ENCODE measurements at places on chromosomes 16 and 17.

DNA sequence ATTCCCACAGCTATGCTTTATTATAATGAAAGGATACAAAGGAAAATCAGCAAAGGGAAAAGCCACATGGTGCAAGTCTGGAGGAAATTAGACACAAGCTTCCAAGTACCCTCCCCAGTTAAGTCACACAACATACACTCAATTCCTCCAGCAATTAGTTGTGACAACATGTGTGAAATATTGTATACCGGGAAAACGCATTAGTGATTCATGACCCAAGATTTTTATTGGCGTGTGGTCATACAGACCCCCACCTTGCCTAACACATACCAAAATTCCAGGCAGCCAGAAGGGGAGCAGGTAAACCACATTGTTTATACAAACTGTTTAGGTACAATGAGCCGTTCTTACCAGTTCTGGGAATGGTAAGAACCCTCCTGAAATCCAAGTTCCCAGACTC is 160.6 kb downstream of the CYB561 start:
- no peak for DNase-seq

GRCh38 chr17:19359856-19360255 is 2.7 kb downstream of the B9D1 start:
- no peak for DNase-seq

DNA sequence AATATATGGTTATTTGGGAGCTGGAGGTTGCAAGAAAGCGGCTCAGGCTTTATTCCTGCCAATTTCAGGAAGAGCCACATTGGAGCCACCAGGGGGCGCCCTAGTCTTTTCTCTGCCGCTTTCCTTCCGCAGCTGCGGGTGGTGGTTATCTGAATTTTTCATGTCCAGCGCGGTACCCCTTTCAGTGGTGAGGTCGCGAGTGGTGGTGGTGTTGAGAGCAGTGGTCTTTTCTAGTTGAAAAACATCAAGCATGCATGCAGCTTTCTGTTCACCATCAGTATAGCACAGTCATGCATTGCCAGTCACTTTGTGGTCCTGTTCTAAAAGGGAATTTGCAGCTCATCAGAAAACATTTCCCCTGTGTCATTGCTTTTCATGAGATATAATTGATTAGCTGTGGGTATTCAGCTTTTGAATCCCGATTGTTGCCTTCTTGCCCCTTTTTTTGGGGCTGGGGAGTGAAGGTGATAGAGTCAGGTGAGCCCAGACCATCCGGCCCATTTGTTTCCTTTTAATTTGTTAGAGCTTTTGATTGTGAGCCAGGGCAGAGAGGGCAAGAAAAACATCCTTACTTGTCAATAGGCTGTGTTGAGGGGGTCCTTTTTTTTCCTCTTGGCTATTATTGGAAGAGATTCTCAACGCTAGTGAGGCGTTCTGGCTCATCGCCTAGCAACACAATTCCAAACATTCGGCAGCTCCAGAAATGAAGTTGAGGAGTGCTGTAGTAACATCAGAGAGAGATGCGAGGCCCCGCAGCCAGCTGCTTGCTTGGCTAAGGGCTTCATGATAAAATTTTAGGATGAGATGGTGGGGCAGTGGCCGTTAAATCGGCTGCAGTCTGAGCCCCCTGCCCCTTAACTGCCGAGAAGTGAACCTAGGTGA is 119.0 kb downstream of the SNX29 start:
- DNase-seq, result peak; percentile 45

DNA sequence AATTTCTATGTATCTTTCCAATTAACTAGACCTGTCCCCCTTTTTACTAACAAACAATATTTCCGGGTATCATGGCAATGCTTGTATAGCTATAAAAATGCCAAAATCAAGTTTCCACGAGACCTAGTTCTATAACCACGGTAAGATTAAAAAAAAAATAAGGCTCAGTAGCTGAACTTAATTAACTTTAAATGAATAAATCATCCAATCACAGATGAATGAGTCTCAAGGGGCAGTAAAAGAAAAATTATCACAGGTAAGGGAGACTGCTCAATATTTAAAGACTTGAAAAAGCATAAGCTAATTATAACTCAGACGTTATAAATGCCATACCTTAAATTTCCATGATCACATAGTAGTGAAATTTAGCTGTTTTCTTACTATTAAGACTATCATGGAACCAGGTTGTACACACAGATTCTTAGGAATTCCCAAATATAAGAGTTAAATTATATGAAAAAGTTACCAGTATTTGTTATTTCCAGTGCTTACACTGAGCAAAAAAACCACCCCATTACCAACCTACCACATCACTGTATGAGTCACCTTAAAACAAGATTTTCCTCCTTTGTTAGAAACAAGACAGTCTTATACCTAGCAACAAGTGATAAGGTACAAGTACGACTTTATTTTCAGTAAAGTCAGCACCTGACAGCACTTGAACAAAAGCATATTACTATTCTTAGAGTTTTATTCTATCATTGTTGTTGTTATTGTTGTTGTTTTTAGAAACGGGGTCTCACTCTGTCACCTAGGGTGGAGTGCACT is 20.6 kb downstream of the SSH2 start:
- DNase-seq, result no peak

DNA sequence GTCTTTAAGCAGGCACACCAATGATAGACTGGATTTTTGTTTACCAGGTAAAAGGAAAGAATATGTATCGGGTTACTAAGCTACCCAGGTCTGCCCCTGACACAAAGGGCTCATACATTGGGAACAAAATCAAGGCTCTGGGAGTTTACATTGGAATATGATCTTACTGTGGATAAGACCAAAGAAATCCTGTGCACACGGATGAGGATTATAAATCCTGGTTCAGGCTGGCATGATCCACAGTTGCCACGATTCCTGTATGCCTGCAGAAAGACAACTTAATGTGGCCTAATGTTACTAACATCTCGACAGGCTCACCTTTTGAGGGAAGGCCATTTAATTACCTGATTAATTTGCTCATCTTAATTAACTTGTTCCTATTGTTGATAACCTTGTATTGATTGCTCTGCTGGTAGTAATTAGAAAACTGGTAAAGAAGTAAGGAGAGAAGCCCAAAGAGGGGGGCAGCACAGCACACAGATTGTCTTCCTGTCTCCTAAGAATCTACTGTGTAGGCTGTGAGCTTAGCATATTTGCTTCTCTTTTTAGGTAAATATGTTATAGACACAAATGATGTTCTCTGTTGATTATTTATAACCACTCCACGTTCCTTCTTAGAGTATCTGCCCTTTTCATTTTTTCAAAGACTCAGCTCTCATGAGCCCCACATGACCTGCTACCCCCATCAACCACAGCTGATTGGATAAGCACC is 51.0 kb upstream of the TOX3 start:
- no peak for DNase-seq

GRCh38 chr16:29927070-29927905 is 1.3 kb upstream of the KCTD13 start:
- DNase-seq, result no peak

- DNase-seq, result no peak
These were observed 93.2 kb downstream of the ELAC2 start for GRCh38 chr17:12924614-12925013.

DNA sequence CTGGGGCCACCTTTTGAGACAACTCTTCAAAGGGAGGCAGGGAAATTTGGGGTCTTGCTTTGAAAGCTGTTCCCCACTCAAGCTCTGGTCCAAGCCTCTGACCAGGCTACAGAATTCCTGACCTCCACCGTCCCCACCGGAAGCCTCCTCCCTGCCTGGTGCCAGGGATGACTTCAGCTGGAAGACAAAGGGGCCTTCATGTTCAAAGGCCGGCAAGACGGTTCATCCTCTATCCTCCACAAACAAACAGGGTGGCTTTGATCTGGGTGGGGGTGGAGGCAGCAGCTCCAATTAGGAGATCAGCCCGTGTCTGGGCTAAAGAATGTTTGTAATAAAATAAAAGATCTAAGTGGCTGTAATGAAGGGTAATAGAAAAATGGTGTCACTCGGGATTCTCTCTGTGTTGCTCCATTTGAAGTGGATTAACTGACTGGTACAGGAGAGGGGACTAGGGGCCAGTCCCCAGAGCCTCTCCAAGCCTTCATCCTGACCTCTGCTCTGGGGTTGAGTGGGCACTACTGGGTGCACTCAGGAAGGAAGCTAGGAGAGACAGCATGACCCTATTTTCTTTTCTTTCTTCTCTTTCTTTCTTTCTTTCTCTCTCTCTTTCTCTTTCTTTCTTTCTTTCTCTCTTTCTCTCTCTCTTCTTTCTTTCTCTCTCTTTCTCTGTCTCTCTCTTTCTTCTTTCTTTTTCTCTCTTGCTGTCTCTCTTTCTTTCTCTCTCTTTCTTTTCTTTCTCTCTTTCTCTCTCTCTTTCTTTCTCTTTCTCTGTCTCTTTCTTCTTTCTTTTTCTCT is 27.5 kb upstream of the NKD1 start:
- DNase-seq, result no peak

GRCh38 chr16:54405478-54405877 is 118.9 kb upstream of the IRX3 start:
- no peak for DNase-seq
